WTC11 (cell line): ENCODE measurements at places on chromosomes 1 and 21. TPM values are rescaled to one million over a fixed set of nuclear protein-coding genes. Genes with fewer than 3 reads are reported as not detected.

DNA sequence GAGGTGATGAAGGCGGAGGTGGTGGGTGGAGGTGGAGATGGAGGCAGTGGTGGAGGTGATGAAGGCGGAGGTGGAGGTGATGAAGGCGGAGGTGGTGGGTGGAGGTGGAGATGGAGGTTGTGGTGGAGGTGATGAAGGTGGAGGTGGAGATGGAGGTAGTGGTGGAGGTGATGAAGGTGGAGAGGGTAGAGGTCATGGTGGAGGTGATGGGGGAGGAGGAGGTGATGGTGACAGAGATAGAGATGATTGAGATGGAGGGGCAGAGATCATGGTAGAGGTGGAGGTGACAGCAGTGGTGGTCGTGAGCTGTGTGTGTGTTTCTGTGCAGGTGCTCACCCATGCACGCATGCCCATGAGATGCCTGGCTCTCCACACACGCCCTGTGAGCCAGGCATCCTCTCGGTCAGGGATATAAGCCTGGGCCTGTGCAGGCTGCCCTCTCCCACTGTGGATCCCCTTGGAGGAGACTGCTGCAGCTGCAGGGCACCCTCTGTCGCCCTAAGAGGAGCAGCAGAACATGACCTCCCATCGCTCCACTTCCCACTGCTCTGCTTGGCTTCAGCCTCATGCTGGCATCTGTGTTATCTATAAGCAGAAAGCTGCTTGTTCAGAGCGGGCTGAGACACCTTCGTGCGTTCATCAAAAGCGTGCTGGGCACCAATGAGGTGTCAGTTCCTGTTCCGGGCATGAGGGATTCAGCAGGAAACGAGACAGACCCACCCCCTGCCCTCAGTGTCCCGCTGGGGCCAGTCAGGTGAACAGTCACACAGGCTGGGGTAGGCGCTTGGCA, 20.5 kb upstream of the NPHP4 start:
- DNase-seq = no peak

GRCh38 chr1:152348447-152348846, 11.4 kb downstream of the FLG2 start:
- DNase-seq = no peak

GRCh38 chr1:20252587-20252986, 38.1 kb upstream of the VWA5B1 start:
- no peak for DNase-seq

DNA sequence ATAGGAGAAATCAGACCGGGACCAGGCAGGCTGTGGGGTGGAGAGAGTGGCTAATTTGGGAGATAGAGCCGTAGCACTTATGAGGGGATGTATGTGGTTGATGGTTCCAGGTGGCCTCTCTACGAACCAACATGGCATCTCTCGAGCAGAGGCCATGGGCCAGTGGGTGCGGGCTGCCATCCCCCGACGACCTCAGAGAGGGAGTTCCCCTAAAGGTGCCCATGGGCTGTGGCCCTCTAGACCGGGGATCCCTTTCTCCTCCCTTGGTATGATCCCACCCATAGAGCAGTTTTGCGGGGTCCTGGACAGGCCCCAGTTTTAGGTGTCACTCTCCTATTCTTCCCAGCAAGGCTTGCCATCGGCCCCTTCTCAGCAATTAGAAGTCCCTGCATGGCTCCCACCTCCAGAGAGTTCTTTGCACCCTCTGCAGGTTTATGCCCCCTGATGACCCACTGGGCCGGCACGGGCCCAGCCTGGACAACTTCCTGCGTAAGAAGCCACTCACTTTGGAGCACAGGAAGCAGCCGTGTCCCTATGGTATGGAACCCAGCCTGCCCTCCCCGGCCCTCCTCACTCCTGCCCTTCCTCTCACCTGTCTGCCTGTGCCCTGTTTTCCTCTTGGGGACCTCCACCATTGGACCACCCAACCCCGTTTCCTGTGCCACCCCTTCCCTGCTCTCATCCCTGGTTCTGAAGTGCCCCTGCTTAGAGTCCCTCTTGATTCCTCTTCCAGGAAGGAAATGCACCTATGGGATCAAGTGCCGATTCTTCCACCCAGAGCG, 7.8 kb downstream of the ZC3H12A start:
- no peak for DNase-seq

The NR0B2 gene
- not detected in 3 replicates for total RNA-seq
